ENCODE measurements at places on chromosomes 12 and 14. TPM values are rescaled to one million over a fixed set of nuclear protein-coding genes. Genes with fewer than 3 reads are reported as not detected.

Gene ARHGDIB
- total RNA-seq, result 32.9 TPM

DNA sequence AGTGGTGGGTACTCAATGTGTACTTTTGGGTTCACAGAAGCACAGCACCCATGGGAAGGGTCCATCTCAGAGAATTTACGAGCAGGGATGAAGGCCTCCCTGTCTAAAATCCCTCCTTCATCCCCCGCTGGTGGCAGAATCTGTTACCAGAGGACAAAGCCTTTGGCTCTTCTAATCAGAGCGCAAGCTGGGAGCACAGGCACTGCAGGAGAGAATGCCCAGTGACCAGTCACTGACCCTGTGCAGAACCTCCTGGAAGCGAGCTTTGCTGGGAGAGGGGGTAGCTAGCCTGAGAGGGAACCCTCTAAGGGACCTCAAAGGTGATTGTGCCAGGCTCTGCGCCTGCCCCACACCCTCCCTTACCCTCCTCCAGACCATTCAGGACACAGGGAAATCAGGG is 1.5 kb upstream of the GPR162 start:
- no peak for DNase-seq

DNA sequence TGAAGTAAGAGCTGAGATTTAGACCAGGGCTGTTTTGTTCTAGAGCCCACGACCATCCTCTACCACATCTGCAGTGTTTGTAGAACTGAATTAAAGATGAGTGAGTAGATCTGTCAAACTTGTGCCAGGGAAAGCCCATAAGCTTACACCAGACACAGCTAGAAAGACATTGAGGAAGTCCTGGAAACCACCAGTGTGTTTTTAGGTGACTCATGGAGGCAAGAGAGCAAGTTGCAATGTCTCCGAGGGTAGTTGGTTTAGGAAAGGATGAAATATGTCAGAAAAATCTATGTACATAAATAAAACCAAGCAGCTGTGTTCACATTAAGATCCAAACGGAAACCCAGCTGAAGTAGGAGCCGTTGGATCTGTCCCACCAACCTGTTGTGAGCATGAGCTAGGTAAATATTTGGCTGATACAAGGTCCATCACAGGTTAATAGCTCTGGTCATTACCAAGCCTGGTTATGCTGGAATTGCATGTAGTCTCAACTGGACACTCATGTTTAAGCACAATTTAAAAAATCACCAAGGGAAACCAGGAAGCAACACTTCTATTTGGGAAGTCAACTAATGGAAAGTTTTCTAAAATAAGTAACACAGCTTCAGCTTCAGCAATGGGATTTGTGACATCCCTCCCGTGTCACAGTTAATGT is 49.9 kb upstream of the PLEKHG3 start:
- no peak for DNase-seq

Gene THTPA
- total RNA-seq, result 16.8 TPM

GRCh38 chr14:61640158-61641136 is 54.9 kb upstream of the HIF1A start:
- peak; percentile 16 for DNase-seq

DNA sequence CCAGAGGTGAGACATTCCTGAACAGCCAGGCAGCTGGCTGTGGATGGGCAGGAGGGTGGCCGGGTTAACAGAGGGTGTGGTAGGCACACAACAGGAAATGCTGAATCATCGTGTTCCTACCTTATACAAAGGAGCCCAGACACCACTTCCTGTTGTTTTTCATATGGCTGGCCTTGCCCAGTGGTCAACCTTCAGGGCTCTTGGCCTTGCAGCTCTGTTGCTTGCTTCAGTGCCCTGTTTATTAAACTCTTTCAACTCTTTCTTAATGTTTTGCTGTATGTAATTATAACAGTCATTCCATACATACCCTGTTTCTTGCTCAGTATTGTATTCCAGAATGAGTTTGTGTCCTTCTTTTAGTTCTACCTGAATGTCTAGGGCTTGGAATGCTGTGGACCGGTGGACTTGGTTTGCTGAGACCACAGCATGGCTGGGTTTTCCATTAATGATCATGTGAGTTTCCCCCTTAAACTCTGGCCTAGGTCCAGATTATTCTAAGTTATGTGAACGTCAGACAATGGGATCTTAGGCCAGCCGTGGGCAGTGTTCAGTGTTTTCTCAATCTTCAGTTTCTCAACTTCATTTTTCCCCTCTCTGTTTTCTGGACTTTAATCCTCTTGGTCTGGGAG is 11.9 kb downstream of the CFAP54 start:
- peak; percentile 36 for DNase-seq

DNA sequence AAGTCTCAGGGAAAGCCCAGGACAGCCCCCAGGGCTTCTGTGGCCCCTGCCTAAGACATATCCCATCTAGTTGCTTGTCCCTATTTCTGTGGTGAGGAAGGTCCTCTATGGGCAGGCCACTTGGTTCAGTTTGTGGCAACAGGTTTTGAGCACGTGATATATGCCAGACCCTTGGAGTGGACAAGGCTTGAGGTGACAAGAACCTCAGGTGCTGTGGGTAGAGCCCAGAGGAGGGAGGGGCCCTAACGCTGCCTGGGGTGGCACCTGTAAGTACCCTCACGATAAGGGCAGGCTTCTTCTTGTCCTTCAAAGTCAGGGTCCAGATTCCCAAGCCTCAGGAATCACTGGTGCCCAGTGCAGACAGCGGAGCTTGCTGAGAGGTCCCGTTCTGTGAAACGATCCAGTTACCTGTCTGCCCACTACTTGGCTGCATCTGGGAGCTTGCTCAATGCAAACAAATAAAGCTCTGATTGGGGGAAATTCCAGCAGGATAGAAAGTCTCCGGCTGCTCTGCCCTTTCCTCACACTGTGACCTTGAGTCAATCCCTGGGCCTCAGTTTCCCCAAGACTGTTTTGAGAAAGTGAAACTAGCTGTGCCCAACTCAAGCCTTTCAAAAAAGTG is 47.7 kb upstream of the FAM181A start:
- DNase-seq, result no peak

Gene NGB
- total RNA-seq, result not detected

- DNase-seq, result no peak
Measured at GRCh38 chr12:110739894-110740293, 2.8 kb downstream of the PPP1CC start.

Gene KRT81
- total RNA-seq, result not detected

Gene TRPV4
- total RNA-seq, result 1.0 TPM

DNA sequence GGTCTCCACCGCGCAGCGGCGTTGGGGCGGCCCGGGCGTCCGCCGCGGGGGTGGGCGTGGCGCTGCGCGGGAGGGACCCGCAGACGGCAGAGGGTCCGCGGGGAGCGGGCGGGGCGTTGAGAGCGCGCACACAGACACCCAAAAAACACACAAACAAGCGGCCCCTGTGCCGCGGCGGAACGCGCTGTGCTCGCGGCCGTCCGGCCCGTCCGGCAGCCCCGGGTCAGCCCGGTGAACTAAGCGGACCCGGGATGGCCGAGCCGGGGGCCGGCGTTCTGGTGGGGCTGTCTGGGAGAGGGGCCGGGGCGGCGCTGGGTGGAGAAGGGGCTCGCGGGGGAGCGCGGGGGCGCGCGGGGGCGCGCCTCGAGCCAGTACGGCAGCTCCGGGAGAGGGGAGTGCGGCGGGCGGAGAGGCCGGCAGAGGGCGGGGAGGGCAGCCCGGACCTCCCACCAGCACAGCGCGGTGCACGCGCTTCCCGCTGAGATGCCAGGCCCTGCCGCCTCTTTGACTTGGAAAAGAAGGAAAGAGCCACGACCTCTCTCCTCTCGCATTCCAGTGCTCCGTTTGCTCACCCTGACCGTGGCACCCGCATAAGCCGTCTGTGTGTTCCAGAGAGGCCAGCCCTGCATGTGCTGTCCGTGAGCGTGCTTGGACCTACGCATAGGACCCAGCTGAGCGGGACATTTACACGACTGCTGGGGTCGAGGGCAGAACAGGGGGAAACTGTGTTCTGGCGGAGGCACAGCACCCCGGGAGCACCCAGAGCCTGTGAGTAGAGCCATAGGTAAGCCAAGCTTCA is 10.3 kb downstream of the SLC6A12 start:
- DNase-seq, result no peak

DNA sequence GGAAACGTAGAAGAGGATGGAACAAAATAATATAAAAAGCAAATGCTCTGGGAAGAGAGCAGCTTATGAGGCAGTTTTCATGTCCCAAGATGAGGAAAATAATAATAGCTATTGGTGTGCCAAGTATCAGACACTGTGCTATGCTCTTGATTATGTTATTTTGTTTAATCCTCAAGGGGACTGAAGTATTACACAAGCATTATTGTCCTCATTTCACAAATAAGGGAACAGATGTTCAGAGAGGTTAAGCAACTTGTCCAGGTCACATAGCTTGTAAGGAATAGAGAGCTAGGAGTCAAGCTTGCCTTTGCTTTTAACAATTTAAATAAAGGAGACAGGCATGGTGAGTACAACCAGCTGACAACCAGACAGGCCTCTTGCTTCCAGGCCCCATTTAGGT is 26.9 kb upstream of the LTBP2 start:
- no peak for DNase-seq

DNA sequence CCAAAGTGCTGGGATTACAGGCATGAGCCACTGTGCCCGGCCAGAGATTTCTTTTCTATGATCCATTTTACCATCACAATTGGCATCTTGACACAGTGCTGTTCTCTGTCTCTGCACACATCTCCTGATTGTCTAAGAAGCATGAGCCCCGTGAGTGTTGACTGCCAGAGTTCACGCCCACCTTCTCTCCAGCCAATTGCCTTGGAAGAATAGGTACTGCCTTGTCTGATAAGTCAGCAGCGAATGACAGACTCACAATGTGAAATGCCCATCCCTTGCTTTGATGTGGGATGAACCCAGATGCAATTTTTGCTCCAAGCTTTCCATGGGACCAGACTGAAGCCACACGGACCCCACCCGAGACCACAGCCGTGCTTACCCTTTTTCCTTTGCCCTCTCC is 19.3 kb downstream of the EIF5 start:
- no peak for DNase-seq

- DNase-seq, result no peak
Measured at GRCh38 chr12:93889516-93890212, 212.5 kb downstream of the CRADD start.

DNA sequence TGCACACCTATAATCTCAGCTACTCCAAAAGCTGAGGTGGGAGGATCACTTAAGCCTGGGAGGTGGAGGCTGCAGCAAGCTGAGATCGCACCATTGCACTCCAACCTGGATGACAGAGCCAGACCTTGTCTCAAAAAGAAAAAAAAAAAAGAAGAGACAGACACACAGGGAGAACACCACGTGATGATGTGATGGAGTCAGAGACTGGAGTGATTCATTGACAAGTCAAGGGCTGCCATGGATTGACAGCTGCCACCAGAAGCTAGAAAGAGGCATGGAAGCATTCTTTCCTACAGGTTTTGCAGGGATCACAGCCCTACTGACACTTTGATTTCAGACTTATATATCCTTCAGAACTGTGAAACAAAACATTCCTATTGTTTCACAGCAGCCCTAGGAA is 3.5 kb upstream of the HCFC2 start:
- no peak for DNase-seq

- DNase-seq, result peak; percentile 53
Measured at GRCh38 chr12:54201001-54201794, 12.4 kb upstream of the SMUG1 start.

DNA sequence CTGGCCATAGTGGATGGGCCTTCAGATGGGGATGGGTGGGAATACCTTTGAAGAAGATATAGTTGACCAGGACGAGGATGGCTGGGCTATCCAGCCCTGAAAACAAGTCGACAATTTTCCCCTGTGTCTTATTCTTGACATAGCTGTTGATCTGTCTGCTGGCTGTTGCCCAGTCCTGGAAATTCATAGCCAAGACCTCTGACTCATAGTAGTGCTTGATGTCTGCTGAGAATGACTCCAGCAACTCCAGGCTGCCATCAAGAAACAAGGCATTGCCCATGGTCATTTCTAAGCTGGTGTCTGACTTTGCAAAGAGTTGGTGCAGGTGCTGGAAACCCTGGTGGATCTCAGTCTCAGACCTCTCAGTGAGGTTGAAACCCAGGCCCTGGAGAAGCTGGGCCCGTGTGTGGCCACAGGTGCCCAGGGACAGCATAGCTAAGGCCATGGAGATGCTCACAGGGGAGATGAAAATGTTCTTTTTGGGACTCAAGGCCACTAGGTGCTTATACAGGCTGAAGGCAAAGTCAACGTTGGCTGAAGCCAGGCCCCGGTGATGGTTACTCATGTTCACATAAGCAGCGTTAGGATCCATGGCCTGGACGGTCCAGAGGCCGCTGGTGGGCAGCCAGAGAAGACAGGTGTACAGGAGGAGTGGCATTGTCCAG is 9.0 kb downstream of the SERPINA6 start:
- no peak for DNase-seq

DNA sequence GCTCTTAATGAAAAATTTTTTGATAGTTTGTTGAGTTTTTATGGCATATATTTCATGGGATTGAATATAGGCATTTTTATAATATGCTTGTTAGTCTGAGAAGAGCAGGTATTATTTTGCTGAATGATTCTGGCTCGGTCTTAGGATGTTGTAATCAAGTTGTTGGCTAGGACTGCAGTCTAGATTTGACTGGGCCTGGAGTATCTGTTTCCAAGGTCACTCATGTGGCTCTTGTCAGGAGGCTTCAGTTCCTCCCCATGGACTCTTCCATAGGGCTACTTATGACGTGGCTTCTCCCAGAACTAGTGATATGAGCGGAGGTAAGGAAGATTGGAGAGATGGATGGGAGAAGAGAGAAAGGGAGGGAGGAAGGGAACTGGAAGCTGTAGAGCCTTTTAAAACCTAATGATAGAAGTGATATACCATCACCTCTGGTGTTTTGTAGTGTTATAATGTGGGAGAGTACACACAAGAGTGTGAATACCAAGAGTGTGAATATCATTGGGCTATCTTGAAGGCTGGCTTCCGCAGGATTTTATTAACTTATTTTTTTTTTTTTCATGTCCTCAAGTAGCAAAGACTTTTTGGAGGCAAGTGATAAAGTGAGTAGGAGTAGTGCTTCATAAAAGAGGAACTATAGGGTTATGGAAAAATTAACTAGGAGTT is 4.4 kb downstream of the MNAT1 start:
- DNase-seq, result no peak

Gene SPTLC2
- 23.5 TPM for total RNA-seq

GRCh38 chr12:127677537-127678131 is 589.3 kb upstream of the TMEM132C start:
- DNase-seq, result peak; percentile 62

- no peak for DNase-seq
Measured at GRCh38 chr14:94761997-94762377, 7.9 kb downstream of the GSC start.

DNA sequence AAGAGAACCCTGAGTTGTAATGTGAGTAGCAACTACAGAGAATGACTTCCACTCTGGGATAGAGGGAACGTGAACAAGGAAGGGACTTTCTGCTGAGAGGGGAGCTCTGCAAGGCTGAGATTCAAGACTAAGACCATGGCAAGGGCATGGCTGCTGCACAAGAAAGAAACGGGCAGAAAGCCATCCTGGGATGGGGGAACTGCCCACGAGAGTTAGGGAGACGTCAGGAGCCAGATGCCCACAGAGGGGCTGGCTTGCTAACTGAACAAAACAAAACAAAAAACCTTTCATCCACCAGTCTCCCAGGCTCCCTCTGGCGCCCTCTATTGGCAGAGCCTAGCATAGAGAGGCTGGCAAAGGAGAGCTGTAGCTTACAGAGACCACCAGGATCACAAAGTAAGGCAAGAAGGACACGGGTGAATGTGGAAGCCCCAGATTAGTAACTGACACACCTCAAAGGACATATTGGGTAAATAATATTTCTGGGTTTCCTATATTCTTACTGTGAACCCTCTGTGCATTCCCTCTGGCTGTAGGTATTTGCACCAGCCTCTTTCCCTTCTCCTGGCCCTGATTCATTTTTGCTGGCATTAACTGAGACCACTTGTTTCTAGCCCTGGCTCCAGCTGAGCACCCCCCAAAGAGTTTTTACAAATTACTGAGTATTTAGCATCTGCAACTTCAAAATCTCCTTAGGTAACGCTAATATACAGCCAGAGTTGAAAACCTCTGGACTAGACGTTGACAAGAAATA is 338.3 kb downstream of the EMP1 start:
- peak; percentile 66 for DNase-seq

Gene CMA1
- total RNA-seq, result 0.70 TPM
